GM23248 (cell line): ENCODE measurements at places on chromosomes 16 and 17.

GRCh38 chr17:44601539-44601938 is 44.3 kb downstream of the FZD2 start:
- peak; percentile 47 for DNase-seq

DNA sequence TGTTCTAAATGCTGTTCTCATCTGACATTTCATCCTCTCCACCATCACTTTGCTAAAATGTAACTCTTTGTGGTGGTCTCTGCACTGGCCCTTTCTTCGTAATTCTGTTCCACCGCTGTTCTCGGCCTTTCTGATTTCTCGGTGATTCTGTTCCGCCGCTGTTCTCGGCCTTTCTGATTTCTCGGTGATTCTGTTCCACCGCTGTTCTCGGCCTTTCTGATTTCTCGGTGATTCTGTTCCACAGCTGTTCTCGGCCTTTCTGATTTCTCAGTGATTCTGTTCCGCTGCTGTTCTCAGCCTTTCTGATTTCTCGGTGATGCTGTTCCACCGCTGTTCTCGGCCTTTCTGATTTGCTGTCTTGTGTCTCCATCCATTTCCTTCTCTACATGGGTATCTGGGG is 12.3 kb downstream of the FOXF1 start:
- DNase-seq: no peak

DNA sequence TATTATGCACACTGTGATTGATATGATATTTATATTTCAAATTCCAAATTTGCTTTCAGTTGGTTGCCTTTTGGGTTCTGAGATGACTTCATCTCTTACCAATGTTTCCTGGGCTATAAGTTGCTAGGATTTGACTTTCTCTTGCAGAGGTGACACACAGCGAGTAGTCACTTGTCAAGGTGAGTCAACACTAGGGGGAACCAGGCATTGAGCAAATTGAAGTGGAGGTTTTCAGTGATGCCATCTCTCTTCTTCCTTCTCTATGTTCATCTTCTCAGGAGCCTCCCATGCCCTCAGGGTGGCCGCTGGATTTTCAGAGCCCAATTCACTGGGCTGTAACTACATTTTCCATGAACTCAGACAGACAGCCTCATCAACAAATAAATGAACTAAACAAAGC is 6.0 kb upstream of the CPD start:
- DNase-seq: peak; percentile 87

DNA sequence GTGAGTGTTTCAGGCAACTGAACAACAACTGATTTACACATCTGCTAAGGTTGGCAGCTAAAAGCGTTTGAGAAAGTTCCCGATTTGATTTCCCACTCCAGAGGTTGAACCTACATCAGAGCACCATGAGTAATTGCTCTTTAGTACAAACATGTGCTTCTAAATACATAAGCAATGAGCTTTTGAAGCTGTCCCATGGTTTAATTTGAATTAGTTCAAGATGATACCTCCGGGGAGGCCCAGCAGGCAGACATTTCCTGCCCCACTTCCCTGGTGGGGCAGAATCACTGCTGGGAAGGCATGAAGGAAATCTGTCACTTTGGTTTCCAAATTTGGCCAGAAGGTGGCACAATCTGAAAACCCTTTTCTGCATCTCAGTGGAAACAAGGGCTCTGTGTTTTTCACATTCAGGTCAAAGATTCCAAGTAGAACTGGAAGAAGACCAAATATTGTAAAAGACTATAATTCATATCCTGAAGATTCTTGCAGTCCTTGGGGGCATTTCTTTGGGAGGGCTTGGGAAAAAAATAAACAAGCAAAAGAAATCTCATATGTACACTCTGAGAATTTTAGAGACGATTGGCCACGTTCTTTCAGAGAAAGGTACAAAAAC is 176.2 kb upstream of the FAM20A start:
- DNase-seq: peak; percentile 77
